ENCODE measurements at places on chromosomes 1 and 21.

GRCh38 chr1:27258598-27258997 lies 24.2 kb downstream of the WDTC1 start:
- no peak for DNase-seq

- no peak for DNase-seq
These were observed 111.6 kb downstream of the ADGRL2 start for GRCh38 chr1:81912383-81912782.

- DNase-seq: no peak
These were observed 25.8 kb upstream of the MYCL start for GRCh38 chr1:39927538-39927937.

DNA sequence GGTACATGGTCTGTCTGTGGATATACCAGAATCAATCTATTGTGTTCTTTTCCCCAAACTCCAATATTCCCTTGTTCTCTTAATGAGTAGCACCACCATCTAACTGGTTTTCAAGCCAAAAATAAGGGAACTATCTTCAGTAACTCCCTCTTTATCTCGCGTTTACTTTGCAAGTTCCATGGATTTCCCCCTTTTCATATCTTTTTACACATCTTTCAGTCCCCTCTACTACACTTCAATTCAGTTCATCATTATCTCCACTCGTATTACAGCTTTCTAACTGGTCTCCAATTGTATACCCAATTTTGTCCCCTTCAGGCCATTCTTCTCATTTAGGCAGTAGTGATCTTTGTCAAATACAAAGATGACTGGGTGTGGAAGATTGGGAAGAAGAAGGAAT lies 4.1 kb upstream of the TMCO1 start:
- no peak for DNase-seq

DNA sequence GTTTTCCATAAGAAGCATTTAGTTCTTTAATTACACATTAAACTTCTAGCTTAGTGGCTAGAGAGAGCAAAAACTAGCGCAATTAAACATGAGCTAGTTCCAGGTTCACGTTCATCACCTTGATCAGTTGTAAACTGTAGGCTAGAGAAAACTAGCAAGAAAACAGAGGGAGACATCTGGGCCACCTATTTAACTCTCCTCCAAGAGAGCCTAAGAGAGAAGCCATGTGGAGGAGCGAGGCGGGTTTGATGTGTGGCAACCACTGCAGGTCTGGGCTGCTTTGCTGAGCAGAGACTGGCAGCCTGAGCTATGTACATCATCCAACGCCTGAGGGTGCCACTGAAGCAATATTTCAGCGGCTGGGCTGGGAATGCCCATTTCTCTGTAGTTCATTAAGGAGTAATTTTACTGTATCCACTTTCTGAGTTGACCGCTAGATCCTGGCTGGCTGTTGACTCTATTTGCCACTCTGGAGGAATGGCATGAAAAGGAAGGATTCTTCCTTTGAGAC lies 252.9 kb downstream of the DYRK1A start:
- no peak for DNase-seq

GRCh38 chr1:150619576-150620509 lies 9.6 kb downstream of the ENSA start:
- no peak for DNase-seq

GRCh38 chr21:31983120-31983519 lies 110.3 kb downstream of the HUNK start:
- DNase-seq: no peak

DNA sequence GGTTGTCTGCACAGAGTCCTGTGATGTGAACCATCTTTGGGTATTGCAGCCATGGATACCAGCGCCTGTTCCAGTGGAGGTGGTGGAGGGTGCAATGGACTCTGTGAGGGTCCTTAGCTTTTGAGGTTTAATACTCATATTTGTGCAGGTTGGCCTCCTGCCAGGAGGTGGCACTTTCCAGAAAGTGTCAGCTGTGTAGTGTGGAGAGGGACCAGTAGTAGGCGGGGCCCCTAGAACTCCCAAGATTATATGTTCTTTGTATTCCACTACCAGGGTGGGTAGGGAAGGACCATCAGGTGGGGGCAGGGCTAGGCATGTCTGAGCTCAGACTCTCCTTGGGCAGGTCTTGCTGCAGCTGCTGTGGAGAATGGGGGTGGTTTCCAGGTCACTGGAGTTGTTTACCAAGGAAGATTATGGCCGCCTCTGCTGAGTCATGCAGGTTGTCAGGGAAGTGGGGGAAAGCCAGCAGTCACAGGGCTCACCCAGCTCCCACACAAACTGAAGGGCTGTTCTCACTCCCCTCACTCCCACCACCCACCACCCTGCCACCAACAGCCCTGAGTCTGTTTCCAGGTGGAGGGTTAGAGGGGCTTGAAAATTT lies 31.2 kb upstream of the ZNF678 start:
- DNase-seq: no peak

DNA sequence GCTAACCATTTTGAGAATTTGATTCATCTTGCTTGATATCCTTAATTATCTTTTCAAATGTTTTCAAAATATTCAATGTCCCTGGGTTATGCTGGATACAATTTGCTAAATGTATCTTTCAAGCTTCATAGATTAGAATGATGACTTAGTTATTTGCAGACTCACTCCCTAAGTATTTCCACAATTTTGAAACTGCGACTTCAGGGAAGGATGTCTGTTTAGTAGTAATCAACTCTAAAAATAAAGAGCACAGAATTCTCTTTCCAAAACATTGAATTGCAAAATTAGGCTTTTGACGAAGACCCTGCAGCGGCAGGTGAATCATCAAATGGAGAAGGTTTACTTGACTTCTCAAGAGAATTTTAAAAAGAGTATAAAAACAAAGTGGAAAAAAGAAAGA lies 14.2 kb downstream of the RGS1 start:
- no peak for DNase-seq

DNA sequence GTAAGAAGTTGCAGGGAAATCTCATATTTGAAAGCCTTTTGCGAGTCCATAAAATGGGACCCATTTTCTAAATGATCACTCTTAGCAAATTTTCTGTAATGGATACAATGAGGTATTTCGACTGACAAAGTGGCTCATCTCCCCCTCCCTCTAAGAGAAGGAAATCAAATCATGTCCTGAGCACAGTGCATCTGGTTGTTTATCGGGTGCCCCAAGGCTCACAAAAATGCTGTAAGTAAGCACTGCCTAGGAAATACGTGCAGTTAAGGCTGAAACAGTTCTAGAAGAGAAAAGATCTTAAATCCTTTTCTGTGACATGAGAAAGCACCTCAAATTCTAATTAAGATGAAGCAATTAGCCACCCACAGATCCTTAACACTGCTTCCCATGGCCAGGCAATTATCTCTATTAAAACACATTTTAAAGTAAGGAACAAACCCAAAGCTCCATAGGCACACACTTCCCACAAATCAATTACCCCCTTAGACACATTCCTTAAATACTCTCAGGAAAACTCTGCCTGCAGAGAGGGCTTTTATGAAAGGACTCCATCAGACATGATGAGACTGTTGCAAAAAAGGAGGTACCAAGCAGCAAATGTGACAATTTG lies 216.3 kb downstream of the KCNH1 start:
- no peak for DNase-seq

- no peak for DNase-seq
These were observed 84.9 kb upstream of the C21orf91 start for GRCh38 chr21:17903929-17904639.

GRCh38 chr21:45977396-45977795 lies 4.2 kb upstream of the COL6A1 start:
- no peak for DNase-seq

DNA sequence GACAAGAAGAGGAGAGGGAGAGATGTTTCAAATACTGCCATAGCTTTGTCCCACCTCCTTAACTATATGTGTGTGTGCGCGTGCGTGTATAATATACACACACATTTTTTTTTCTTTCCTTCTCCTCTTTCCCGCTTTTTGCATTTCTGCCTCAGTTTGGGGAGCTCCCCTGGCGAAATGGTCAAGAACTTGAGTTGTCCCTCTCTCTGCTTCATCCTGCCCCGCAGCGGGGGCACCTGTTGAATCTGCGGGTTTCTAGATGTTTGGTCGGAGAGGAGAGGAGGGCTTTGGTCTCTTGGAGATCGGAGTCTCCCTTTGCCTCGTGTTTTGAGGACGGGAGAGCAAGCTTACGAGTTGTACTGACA lies 504 bp downstream of the SCCPDH start:
- DNase-seq: no peak

DNA sequence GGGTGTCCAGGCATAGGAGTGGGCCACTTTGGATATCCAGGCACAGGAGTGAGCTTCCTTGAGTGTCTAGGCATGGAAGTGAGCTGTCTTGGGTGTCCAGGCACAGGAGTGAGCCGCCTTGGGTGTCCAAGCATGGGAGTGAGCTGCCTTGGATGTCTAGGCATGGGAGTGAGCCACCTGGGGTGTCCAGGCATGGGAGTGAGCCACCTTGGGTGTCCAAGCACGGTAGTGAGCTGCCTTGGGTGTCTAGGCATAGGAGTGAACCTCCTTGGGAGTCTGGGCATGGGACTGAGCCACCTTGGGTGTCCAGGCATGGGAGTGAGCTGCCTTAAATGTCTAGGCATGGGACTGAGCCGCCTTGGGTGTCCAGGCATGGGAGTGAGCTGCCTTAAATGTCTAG lies 146.3 kb downstream of the C1orf94 start:
- no peak for DNase-seq

DNA sequence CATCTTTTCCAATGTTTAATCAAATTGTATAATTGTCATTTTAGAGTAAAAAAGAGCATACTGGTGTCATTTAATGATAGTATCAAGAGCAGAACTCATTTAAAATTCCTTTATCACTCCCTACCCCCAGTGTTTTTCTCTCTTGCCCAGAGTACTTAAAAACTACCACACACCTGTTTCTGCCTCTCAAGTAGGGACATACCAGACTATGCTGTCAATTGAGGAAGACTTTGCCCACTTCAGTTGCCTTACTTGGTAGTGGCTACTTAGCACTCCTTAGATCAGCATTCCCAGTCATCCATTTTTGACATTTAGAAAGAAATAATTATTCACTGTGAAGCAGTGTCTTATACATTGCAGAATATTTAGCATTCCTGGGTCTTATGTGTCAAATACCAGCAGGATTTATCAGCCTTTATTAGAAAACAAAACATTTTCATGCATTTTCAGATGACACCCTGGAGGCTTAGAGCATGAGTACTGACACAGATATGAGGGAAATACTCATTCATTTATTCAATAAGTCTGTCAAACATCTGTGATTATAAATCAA lies 127.5 kb upstream of the RGS1 start:
- no peak for DNase-seq

DNA sequence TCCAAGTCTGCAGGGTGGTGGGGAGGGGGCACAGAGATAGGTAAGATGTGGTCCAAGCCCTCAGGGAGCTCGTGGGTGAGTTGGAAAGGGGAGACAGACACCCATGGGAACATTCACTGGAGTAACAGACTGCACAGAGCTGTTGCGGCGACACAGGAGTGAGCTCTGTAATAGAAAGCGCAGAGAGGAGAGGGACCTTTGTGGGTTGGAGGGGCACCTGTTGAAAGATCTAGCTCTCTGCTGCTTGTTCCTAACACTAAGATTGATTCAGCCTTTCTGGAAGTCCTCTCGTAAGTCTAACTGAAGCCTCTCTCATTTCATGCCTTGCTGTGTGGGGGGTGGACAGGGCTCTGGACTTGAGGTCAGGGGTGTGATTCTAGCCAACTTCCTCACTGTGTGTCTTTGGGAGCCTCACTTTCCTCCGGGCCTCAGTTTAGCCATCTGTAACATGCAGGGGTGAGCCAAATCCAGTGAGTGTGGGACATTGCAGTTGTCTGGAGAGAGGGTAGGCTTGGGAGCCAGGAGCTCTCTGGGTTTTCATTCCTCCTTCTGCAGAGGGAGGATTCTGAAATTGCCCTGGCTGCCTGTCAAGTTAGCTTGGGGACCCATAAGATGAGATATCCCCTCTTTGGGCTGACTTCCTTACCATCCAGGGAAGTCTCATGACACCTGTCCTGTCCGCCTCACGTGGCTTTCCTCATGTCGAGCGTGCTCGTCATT lies 2.0 kb upstream of the ACOT11 start:
- DNase-seq: no peak

DNA sequence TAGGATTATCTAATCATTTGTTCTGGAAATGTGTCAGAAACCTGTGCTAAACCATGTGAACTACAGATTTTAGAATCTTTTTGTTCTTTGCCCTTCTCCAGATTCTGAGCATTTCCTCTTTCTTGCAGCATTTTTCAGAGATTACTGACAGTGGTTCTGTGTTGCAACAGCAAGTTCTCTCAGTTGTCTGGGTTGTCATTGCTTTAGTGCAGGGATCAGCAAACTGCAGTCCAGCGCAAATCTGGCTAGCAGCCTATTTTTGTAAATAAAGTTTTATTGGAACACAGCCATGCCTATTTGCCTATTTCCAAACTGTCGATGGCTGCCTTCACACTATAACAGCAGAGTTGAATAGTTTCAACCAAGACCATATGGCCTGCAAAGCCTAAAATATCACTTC lies 66.3 kb upstream of the LRRC8D start:
- no peak for DNase-seq

Measured in activated naive CD4-positive, alpha-beta T cell treated with anti-CD3 and anti-CD28 coated beads, Interleukin-2, amount 50 U/mL, for 16 hours (primary cell).